ENCODE measurements at places on chromosomes 16 and 17.

- peaks cover 37% of the 10 kb centered on the region for H3K27me3 ChIP-seq
- no peak overlapping the region for H3K4me3 ChIP-seq
- H3K27ac ChIP-seq = no peak overlapping the region
- no peak for DNase-seq
- no peaks in the 10 kb centered on the region for H3K4me1 ChIP-seq
Observed at GRCh38 chr16:15829460-15829859, 27.4 kb downstream of the MYH11 start.

GRCh38 chr16:25643633-25644032 lies 48.1 kb upstream of the HS3ST4 start:
- DNase-seq = no peak
- H3K27ac ChIP-seq = no peak overlapping the region
- H3K27me3 ChIP-seq = peaks cover 8% of the 10 kb centered on the region
- H3K4me1 ChIP-seq = no peaks in the 10 kb centered on the region
- H3K4me3 ChIP-seq = no peak overlapping the region

DNA sequence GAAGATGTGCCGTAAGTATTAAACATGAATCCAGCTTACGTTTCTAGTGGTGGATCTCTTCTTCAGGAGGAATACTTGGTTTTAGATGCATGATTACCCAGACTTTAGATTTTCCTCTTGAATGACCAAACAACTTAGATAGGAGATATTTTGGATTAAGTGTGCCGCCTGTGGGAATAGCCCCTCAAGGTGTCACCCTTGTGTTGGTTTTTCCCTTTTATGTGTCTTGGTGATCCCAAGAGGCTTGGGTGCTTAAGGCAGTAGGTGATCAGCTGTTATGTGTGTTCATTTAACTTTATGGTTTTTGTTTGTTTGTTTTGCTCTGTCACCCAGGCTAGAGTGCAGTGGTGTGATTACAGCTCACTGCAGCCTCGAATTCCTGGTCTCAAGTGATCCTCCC lies 115.1 kb downstream of the PPM1E start:
- no peak for DNase-seq
- H3K4me3 ChIP-seq = no peak overlapping the region
- H3K36me3 ChIP-seq = no peaks in the 10 kb centered on the region
- H3K27me3 ChIP-seq = peaks cover 6% of the 10 kb centered on the region

- peaks cover 16% of the 10 kb centered on the region for H3K4me1 ChIP-seq
- H3K36me3 ChIP-seq = peaks cover 7% of the 10 kb centered on the region
- DNase-seq = no peak
- H3K27ac ChIP-seq = no peak overlapping the region
- no peaks in the 10 kb centered on the region for H3K27me3 ChIP-seq
- no peak overlapping the region for H3K4me3 ChIP-seq
Observed at GRCh38 chr16:70753694-70754325, 47.1 kb downstream of the VAC14 start.

DNA sequence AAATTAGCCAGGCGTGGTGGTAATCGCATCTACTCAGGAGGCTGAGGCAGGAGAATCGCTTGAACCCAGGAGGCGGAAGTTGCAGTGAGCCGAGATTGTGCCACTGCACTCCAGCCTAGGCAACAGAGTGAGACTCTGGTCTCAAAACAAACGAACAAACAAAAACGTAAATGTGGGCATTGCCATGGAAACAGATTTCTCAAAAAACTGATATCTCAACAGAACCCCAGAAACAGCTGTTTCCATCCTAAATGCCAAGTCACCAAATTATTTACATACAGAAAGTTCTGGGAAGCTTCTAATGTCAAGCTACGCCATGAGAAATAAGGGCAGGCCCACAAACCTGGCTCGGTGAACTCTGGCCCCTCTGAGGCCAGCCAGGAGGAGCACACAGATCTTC lies 16.0 kb upstream of the ZNF689 start:
- DNase-seq = no peak
- no peak overlapping the region for H3K27ac ChIP-seq
- H3K36me3 ChIP-seq = no peaks in the 10 kb centered on the region
- no peak overlapping the region for H3K4me3 ChIP-seq
- H3K27me3 ChIP-seq = peaks cover 2% of the 10 kb centered on the region

GRCh38 chr17:43854498-43854897 lies 7.5 kb downstream of the CD300LG start:
- H3K27me3 ChIP-seq = peaks cover 32% of the 10 kb centered on the region
- no peak for DNase-seq
- H3K27ac ChIP-seq = no peak overlapping the region
- H3K4me1 ChIP-seq = no peaks in the 10 kb centered on the region

GRCh38 chr17:82933911-82934310 lies 94.1 kb upstream of the ZNF750 start:
- H3K27ac ChIP-seq = no peak overlapping the region
- H3K4me3 ChIP-seq = no peak overlapping the region
- no peak for DNase-seq
- H3K27me3 ChIP-seq = no peaks in the 10 kb centered on the region
- no peaks in the 10 kb centered on the region for H3K4me1 ChIP-seq
- H3K36me3 ChIP-seq = peaks cover 33% of the 10 kb centered on the region

GRCh38 chr16:65235339-65236177 lies 113.7 kb upstream of the CDH11 start:
- H3K4me1 ChIP-seq = peaks cover 6% of the 10 kb centered on the region
- no peak overlapping the region for H3K27ac ChIP-seq
- H3K27me3 ChIP-seq = peaks cover 47% of the 10 kb centered on the region
- no peaks in the 10 kb centered on the region for H3K36me3 ChIP-seq
- DNase-seq = no peak

Data from mesothelial cell of epicardium (in vitro differentiated cells).